ENCODE measurements at places on chromosomes 12 and 14.

DNA sequence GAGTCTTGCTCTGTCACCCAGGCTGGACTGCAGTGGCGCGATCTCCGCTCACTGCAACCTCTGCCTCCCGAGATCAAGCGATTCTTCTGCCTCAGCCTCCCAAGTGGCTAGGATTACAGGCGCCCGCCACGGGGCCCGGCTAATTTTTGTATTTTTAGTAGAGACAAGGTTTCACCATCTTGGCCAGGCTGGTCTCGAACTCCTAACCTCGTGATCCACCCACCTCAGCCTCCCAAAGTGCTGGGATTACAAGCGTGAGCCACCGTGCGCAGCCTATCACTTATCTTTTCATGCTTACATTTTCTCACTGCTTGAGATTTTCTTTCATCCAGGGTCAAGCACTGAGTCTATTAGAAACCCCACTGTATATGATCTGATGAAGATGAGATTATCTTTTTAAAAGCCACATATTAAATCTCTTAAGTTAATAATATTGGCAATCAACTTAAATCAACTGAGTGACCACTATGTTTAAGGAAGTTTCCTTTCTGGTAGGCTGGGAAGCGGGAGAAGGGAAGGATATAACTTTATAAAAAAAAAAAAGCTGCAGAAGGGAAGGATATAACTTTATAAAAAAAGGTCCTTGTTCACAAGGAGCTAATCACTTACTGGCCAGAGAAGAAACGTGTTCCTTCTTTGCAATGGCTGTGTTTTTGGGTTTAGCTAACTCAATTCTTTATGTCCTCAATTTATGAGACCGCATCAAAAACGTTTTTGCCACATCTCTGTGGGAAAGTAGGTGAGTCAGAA lies 1.3 kb upstream of the MDM2 start:
- no peak for DNase-seq

GRCh38 chr12:7693793-7694192 lies 1.8 kb downstream of the GDF3 start:
- no peak for DNase-seq

- DNase-seq, result no peak
These were observed 31.6 kb downstream of the DUSP6 start for GRCh38 chr12:89320735-89321134.

DNA sequence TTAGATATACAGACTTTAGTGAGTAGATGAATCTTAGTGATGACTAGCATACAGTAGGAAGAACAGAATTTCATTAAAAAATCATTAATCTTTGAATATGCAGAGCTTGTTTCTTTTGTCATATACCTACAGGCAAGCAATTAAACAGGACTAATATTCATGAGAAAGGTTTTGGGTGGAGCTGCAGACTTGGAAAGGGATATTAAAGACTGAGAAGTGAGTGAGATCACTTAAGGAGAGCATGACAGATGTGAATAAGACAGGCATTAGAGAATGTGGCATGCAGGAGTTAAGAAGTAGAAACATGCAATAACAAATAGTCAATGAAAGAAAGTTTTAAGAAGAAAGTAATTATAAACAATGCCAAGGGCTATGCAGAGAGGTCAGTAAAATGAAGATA lies 187.7 kb downstream of the TMTC3 start:
- DNase-seq, result no peak

- no peak for DNase-seq
These were observed 509.1 kb downstream of the VRK1 start for GRCh38 chr14:97306133-97306759.

- no peak for DNase-seq
These were observed 1.8 kb downstream of the FBXL14 start for GRCh38 chr12:1592444-1593173.

GRCh38 chr12:121799842-121800693 lies 3.7 kb upstream of the SETD1B start:
- DNase-seq, result peak; percentile 55

- no peak for DNase-seq
These were observed 38.9 kb upstream of the IL22 start for GRCh38 chr12:68292151-68292943.

DNA sequence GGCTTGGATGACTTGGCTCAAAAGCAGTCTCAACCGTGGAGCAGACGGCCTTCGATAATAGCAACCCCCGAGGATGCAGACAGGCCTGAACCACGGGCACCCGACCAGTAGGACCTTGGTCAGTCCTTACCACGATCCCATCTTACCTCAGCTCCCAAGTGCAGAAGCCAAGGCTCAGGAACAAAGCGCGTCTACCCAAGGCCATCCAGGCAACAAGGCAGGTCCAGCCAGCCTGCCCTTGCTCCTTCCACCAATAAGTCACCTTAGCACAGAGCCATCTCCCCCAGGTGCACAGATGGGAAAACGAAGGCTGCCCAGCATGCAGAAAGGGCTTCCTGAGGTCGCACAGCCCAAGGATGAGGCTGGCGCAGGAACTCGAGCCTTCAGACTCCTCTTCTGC lies 77.3 kb downstream of the BCL11B start:
- no peak for DNase-seq

- DNase-seq, result no peak
These were observed 363.3 kb downstream of the PAWR start for GRCh38 chr12:79327465-79327864.

DNA sequence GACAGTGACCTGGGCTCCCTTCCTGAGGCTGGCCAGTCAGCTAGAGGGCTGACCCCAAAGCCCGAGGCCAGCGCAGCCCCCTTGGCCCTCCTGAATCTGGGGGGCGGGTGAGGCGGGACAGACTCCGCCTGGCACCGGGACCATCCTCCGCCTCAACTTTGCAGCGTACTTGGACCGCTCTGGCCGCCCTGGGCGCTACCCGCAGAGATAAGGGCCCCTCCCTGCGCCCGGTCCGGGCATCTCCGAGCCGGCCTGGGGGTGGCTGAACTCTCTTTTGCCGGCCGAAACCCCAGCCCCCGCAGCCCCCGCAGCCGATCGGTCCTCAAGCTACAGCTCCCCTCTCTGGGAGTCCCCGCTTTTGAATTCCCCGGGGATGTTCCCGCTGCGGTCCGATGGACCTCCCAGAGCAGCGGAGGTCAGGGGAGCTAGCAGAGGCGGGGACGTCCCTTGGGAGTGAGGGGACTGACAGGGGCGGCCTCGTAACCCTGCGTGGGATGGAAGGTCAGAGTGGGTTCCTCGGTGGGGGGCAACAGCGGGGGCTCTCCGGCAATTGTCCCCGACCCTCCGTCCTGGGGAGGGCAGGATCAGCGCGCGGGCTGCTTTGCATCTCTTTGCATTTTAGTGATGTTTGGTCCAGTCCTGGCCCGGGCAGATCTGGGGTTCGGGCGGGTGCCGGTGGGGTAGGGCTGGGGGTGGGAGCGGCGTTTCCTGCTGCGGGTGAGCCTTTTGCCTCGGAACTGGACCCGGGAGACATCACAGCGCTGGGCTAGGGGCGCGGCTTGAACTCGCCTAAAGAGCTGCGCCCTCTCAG lies at the start of gene CRIP1:
CRIP1 (plus strand) TSS at position 724 of the 811 bp plus-strand sequence. CDS start 374 bp downstream, outside the sequence.
- no peak for DNase-seq

Measured in GOT3 (cell line).